ENCODE measurements at places on chromosomes 16 and 17.

- DNase-seq, result no peak
Observed at GRCh38 chr16:77289331-77289809, 90.2 kb downstream of the SYCE1L start.

DNA sequence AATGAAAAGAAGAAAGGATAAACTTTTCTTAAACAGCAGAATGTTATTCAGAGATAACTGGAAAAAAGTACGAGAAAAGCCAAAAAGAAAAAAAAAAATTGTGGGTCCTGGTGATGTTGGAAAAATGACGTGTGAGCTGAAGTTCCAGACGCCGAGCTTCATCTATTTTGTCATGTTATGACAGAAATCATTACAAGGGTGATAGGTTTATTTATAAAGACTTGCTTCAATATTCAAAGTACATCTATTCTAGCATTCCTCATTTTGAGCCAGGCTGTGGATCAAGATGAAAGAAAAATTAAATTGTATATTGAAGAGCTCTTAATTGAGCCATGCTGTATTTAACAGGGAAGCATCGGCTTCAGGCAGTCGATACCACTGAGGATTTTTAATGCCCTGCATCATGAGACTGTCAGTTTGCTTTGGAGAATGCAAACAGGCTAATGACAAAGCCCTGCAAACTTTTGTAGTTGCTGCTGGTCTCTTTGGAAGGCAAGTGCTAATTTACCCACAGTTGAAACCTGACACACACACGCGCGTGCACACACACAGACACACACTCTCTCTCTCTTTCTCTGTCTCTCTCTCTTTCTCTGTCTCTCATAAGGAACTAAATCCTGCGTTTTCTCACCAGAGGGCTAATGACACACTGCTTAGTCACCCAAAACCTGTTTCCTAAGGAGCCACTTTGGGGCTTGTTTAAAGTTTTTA lies 110.7 kb downstream of the WWOX start:
- no peak for DNase-seq

- no peak for DNase-seq
Observed at GRCh38 chr16:25481636-25482035, 210.1 kb upstream of the HS3ST4 start.

- DNase-seq, result no peak
Observed at GRCh38 chr17:3983606-3984484, 19.6 kb upstream of the ATP2A3 start.

DNA sequence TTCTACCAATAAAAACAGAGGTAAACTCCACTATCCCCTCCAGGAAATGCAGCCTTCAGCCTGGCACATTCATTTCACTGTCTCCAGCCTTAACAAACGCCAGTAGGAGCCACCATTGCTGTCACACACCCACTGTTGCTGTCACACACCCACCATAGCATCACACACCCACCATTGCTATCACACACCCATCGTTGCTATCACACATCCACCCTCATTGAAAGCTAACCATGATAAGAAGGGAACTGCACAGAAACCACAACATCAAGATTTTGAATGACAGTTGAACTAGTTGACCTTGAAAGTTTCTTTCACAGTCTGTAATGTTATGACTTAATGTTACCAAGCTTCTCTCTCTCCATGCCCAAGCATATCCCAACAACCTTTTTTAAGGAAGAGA lies 38.1 kb downstream of the SHCBP1 start:
- no peak for DNase-seq

- no peak for DNase-seq
Observed at GRCh38 chr16:88274847-88275246, 107.9 kb upstream of the ZNF469 start.

GRCh38 chr16:12688951-12689850 lies 114.5 kb downstream of the CPPED1 start:
- no peak for DNase-seq

- no peak for DNase-seq
Observed at GRCh38 chr17:3835410-3836229, 10.4 kb downstream of the NCBP3 start.

DNA sequence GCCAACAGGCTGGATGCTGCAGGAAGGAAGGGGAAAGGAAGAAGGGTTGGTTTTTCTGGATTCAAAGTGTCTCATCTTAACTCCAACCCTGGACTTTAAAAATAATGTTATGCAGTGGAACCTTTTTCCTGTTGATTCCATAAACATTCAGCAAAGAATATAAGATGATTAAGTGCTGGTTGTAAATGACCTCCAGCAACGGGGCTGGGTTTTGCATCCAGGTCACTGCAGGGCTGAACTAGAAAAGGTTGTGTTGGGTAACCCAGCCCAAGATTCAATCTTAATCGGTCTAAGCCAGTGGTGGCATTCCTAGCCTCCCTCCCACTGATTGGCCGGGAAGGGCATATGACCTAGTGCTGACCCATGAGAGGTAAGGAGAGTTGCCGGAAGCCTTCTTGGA lies 34.2 kb upstream of the PLCG2 start:
- no peak for DNase-seq

- no peak for DNase-seq
Observed at GRCh38 chr17:35726953-35727460, 4.4 kb upstream of the RASL10B start.

- no peak for DNase-seq
Observed at GRCh38 chr16:64872101-64872500, 249.8 kb downstream of the CDH11 start.

GRCh38 chr16:56684926-56685590 lies 2.8 kb downstream of the MT1X start:
- DNase-seq, result no peak

DNA sequence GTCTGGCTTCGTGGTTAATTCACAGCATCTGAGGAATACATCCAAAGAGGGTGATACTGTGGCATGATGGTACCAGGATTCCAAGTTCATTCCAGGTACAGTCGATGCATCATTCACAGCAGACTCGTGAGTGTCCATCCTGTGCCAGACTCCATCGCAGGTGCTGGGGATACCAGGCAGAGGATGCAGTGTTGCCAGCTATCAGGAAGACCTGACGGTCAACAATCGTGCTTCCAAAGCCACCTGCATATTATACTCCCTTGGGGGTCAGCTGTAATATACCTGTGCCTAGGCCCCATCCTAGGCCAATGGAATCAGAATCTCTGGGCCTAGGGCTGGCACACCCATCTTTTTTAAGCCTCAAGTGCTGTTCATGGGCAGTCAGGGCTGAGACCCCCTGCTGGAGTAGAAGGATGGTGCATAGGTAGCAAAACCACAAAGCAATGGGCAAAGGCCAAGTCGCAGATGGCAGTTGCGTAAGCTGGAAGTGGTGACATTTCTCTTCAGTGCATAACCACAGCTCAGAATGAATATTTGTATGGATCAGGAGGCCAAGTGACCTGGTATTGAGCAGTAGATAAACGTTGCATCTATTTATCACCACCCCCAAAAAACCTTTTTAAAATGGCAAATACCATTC lies 42.9 kb upstream of the C16orf78 start:
- DNase-seq, result no peak

GRCh38 chr17:43784628-43785101 lies 4.4 kb downstream of the CFAP97D1 start:
- no peak for DNase-seq

DNA sequence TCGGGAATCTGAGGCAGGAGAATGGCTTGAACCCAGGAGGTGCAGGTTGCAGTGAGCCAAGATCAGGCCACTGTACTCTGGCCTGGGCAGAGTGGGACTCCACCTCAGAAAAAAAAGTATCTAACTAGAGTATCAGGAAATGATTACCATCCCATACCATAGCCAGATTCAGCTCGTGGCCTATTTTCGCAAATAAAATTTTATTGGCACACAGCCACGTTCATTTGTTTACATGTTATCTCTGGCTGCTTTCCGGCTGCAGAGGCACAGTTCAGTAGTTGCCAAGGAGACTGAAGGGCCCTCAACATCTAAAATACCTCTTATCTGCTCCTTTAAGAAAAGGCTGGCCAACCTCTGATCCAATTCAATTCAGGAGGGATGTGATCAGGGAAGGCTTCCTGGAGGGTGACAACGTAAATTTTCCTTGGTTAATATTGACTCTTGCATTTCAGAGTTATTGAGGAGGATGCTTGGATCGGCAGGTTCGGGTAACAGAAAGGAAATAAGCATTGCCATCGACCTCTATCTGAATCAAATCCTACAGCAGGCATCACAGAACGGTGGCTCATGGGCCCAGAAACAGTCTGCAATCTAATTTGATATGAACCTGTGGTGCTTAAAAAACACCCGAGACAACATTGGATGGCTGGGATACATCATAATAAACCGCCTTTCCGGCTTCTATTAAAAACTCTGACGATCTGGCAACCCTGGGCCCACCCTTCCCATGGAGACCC lies 73.8 kb downstream of the XYLT1 start:
- DNase-seq, result peak; percentile 47

DNA sequence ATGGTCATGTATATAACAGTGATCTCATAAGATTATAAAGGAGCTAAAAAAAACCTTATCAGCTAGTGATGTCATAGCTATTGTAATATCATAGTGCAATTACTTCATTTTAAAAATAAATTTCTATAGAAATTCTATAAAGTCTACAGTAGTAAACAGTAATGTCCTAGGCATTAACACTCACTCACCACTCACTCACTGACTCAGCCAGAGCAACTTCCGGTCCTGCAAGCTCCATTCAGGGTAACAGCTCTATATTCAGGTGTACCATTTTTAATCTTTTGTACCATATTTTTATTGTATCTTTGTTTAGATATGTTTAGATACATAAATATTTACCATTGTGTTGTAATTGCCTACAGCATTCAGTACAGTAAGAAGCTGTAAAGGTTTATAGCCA lies 524.4 kb upstream of the CDH5 start:
- DNase-seq, result no peak
